ENCODE measurements at places on chromosomes 6 and 20.

- no peak for DNase-seq
Observed at GRCh38 chr20:9144643-9145042, 75.8 kb downstream of the PLCB4 start.

DNA sequence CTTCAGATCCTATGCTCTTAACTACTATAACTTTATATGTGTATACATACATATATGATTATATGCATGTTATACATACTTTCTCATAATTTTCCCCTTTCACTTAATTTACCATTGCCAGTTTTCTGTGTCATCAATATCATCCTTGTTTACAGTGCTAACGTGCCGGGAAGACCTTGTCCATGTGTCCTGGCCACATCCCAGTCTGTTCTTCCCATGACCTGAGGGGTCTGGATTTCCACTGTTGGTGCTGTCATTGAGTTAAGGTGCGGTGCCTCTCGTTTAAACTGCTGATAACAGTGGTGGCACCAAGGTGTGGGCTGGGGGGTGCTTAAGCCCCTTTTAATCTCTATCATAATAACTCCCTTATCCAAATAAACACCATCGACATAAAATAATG lies 8.5 kb upstream of the SDCBP2 start:
- DNase-seq = no peak

DNA sequence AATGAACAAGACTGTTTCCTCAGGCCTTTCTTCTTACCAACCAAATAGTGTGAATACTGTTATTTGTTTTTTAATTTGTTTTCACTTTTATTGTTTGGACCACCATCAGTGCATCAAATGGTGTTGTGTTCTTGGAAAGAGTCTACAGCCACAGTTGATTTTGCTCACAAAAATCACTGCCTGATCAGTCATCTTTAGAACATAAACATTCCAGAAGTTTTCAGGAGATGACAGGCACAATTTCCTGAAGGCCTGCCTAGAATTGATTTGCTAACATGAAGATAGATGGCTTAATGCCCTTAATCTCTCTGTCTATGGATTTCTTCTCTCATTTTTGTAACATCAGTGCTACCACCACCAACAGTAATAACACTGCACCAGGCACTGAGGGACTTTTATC lies 13.5 kb downstream of the IL22RA2 start:
- no peak for DNase-seq

- DNase-seq = no peak
Observed at GRCh38 chr6:100678027-100678426, 203.1 kb downstream of the ASCC3 start.

- no peak for DNase-seq
Observed at GRCh38 chr6:33856031-33856590, 52.3 kb upstream of the MLN start.

GRCh38 chr20:53814060-53814459 lies 220.4 kb upstream of the ZNF217 start:
- DNase-seq = no peak

DNA sequence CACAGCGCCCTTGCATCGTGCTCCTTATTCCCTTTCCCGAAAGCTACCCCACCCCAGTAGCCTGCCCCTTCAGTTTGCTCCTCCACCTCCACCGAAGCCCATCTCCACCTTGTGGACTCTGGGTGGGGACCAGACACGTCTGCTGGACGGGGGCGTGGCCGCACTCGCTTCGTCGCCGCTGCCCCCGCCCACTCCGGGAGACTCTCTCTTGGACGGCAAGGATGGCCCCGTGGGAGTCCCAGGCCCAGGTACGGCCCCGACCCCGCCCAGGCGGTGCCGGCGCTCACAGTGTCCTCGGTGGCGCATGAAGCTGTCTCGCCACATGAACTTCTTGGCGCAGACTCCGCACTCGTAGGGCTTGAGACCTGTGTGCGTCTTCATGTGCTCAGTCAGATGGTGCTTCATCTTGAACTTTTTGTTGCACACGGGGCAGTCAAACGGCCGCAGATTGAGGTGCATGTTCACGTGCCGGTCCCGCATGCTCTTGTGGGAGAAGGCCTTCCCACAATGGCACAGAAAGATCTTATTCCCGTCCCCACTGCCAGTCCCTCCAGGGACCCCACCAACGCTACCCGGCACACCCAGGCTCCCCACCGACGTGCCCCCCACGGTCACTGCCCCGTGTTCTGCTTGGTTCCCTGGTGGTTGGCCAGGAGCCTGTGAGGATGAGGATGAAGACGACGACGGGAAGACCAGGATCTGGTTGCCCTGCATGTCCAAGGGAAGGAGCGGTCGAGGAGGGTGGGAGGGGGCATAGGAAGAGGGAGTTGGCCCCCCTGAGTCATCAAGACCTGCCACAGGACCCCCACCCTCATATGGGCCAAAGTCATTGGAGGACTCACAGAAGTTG lies 1.3 kb upstream of the TAPBP start:
- DNase-seq = no peak

DNA sequence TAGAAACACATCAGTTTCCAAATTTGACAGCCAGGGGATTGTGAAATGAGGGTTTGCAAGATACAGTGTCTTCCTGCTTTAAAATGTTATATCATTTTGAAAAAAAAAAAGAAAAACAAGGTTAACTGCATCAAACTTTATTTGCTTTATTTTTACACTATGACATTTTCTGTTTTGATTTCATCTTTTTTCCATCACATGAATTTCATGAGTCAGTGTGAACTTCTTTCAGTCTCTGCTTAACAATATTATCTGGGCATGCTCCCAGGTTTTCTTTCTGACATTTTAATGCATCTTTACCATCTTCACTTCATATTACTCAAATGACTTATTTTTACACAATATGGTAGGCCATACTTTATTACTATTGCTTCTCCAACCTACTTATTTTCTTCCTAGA lies 1.9 kb downstream of the NCOA7 start:
- DNase-seq = no peak

GRCh38 chr20:37319151-37319671 lies 26.7 kb upstream of the SRC start:
- no peak for DNase-seq

GRCh38 chr20:10651227-10651990 lies 22.4 kb downstream of the JAG1 start:
- DNase-seq = no peak

GRCh38 chr6:13183415-13184088 lies 144.8 kb downstream of the TBC1D7 start:
- DNase-seq = no peak

GRCh38 chr6:119728935-119729334 lies 379.4 kb upstream of the MAN1A1 start:
- no peak for DNase-seq

GRCh38 chr6:82584194-82584695 lies 220.6 kb downstream of the TPBG start:
- DNase-seq = no peak

- DNase-seq = no peak
Observed at GRCh38 chr6:159677506-159678165, 15.4 kb downstream of the SOD2 start.

- DNase-seq = no peak
Observed at GRCh38 chr20:24985802-24986201, 6.7 kb downstream of the APMAP start.

- no peak for DNase-seq
Observed at GRCh38 chr6:75211920-75212590, 6.2 kb upstream of the COL12A1 start.

DNA sequence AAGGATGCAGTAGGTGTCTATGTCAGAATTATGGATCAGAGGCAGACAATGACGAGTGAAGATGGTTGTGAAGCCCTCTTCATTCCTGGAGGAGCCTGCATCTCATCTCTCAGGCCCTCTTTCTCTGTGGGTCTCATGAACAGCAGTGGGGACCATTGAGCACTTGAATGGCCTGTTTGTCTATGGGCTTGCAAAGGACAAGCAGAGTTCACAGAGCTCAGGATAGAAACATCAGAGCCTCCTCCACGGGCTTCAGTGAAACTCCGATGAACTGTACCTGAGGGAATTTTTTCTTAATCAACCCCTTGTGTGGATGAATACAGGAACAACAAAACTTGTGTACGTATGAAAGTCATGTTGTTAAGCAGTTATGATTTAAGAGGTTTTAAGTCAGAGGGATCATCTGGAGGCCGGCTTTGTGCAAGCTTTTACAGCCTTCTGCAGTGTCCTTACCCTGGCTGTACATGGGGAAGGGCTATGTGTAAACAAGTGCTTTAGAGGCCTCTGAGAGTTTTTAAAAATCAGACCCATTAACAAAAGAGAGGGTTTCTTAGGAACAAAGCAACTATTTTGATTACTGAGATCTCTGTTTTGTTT lies 29.7 kb upstream of the PI16 start:
- no peak for DNase-seq

DNA sequence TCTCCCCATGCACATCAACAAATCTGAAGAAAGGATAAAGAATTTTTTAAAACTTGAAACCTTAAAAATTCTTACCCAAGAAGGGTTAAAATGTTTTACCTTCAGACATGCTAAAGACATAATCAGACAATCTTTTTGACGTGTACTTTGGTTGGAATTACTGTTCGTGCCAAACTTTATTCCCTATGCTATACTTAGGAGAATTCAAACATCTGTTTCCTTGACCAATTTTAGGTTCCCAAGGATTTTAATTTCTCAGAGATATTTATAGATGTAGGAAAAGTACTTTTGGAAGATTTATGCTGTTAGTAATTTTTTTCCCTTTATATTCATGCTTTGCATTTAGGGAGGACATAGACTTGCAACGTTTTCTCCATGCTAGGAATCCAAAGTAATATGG lies 108.4 kb downstream of the AFG1L start:
- no peak for DNase-seq

- DNase-seq = no peak
Observed at GRCh38 chr6:12010635-12011275, 1.4 kb upstream of the HIVEP1 start.

GRCh38 chr6:147547369-147547902 lies 38.9 kb downstream of the SAMD5 start:
- no peak for DNase-seq

DNA sequence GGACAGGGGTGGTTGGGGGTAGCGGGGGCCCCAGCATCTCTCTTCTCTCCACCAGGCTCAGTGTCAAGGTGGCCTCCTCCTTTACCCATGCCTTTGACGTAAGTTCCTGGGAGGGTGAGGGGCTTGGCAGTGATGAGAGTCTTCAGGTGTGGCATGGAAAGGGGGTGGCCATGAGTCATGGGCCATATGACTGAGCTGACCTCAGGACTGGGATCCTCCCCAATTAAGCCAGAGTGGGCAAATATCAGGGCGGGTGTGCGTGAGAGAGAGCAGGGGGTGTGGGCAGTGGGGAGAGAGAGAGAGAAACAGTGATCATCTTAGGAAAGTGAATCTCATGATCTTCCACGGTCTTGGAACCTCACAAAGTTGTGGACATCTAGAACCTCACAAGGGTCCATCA lies 8.2 kb upstream of the BPIFB4 start:
- DNase-seq = no peak

DNA sequence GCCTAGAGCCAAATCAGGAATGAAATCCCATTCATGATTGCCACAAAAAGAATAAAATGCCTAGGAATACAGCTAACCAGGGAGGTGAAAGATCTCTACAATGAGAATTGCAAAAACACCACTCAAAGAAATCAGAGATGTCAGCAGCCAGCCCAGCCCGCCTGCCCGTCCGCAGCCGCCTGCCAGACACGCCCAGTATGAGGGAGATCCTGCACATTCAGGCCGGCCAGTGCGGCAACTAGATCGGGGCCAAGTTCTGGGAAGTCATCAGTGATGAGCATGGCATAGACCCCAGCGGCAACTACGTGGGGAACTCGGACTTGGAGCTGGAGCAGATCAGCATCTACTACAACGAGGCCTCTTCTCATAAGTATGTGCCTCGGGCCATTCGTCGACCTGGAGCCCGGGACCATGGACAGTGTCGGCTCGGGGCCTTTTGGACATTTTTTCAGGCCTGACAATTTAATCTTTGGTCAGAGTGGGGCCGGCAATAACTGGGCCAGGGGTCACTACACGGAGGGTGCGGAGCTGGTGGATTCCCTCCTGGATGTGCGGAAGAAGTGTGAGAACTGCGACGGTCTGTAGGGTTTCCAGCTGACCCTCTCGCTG lies 13.4 kb downstream of the GABRR2 start:
- DNase-seq = no peak

GRCh38 chr6:30769088-30769852 lies 24.9 kb upstream of the IER3 start:
- no peak for DNase-seq

DNA sequence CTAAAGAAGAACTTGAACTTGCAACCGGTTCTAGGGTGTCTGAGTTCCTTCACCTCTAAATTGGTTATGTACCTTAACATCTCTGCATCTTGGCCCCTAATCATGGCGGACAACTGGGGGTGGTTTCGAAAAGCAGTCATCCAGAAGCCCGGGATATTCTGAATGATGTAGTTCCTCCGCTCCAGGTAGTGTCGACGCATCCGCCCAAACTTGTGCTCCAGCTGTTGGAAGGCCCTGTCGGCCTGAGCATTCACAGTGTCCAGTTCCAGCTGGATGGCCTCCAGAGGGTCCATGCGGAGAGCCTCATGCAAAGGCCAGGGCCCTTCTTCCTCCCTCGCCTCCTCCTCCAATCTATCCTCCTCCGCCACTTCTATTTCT lies 887 bp downstream of the TSPYL1 start:
- no peak for DNase-seq

- no peak for DNase-seq
Observed at GRCh38 chr6:16800942-16801341, 39.7 kb upstream of the ATXN1 start.

- no peak for DNase-seq
Observed at GRCh38 chr6:48859562-48860123, 603.4 kb downstream of the MMUT start.

DNA sequence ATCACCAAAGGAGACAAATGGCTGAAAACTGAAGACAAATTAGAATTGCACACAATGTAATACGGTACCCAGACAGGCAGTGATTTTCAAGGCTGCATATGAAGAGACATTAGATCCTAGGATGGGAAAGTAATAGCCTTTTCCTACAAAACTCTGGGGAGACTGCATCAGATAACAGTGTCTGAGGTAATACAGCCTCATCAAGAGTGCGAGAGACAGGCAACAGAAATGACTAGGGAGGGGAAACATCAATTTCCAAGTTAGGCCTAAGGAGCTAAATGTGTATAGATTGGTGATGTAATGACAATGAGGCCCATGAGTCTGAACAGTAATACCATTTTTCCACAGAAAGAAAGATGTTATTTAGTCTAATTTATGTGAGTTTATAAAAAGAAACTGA lies 200.3 kb downstream of the HTR1B start:
- DNase-seq = no peak

DNA sequence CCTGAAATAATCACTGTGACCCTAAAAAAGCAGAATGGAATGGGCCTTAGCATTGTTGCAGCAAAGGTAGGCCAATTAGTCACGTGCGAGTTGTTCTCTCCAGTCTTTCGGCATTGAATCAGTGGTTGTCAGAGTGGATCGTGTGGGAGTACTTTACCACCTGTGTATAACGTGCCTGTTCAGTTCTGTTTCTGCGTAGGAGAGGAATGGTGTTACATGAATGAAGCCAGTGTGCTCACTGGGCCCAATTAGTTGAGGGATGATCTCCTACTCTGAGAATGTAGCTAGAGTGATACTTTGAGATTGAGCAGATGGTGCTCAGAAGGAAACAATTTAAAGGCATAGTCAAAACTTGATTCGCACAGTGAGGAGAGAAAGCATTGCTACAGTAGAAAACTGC lies 72.4 kb upstream of the KIF25 start:
- no peak for DNase-seq

- no peak for DNase-seq
Observed at GRCh38 chr6:160668589-160668988, 4.5 kb upstream of the LPA start.

- no peak for DNase-seq
Observed at GRCh38 chr20:44282192-44282591, 28.8 kb downstream of the FITM2 start.

GRCh38 chr20:19114410-19114809 lies 98.0 kb upstream of the SLC24A3 start:
- DNase-seq = no peak
